ENCODE measurements at places on chromosomes 11 and 22.

GRCh38 chr11:122068141-122068540 lies 47.9 kb downstream of the BLID start:
- DNase-seq: no peak

DNA sequence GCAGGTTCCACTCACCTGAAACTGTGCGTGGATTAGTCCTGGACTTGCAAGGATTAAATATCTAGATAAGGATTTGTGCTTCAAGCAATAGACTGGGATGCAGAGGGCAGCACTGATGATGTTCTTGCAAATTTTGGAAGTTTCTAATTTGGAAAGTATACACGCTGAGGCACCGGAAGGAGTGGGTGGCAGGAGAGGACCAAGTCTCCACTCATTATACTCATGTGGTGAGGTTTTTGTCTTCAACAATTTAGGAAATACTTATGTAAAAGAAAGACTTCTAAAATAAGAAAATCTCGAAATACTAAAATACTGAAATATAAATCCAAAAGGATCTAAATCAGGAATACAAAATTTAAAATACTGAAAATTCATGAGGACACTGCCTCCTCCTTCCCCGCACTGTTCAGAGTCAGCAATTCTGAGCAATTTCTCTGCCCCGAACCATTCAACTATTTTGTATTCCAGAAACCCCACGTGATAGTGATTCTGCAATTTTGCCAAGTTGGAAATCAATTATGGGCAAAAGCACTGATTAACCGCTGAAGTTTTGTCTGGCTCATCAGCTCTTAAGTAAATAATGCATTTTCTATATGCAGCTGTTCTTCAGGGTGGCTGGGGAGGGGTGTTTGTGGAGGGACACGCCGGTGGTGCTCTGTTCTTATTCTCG lies 47.0 kb upstream of the CLMP start:
- no peak for DNase-seq

DNA sequence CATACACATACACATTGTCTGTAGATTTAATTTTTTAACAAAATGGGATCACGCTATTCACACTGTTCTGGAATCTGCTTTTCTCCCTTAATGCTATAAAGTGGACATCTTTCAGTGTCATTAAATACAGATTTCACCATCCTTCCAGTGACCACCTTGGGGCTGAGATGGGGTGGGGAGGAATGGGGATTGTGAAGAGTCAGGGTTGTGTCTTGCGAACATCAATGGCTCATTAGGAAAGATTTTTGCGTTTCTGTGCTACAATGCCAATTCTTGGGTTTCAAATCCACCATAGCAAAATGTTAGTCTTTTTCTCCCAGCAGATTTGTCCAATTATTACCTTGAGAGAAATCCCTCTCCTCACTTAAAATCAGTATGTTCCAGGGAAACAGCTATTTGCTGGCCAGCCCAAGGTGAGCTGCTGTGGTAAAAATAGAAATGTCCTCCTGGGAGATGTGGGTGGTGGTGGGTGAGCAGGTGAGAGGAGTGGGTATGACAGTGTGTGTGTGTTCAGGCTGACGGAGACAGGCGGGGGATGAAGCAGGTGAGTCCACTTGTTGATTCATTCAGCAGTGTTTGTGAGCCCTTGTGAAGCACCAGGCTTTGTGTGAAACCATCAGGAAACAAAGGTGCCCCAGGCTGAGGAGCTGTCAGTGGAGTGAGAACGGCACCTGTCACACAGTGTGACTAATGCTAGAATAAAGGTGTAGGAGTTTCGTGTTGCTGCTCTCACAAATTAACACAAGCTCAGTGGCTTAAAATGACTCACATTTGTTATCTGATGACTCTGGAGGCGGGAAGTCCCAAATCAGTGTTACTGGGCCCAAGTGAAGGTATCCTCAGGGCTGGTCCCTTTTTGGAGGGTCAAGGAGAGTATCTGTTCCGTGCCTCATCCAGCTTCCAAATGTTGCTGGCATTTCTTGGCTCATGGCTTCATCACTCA lies 1.7 kb upstream of the CBX6 start:
- DNase-seq: no peak

GRCh38 chr11:90805172-90805571 lies 582.3 kb upstream of the CHORDC1 start:
- no peak for DNase-seq

GRCh38 chr11:33885338-33886005 lies 6.4 kb downstream of the LMO2 start:
- no peak for DNase-seq

- no peak for DNase-seq
These were observed 238.0 kb upstream of the DDI1 start for GRCh38 chr11:103798446-103798845.

- no peak for DNase-seq
These were observed 1492.1 kb downstream of the BRD1 start for GRCh38 chr22:48335442-48336139.

DNA sequence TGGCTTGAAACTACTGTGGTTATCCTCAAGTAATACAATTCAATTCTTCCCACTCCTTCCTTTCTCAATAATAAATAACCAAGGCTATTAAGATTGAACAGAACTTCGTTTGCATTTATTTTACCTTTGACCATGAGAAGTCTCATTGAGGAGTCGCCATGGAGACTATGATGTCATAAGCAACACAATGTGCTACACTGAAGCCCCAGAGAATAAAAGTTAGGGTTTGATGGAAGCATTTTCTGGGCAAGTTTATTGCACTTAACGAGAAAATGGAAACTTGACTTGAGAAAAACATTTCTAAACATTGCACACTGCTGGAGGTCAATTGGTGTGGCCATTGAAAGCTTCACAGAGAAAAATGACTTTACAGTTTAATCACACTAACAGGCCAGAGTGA lies 121.5 kb downstream of the FAM76B start:
- no peak for DNase-seq

DNA sequence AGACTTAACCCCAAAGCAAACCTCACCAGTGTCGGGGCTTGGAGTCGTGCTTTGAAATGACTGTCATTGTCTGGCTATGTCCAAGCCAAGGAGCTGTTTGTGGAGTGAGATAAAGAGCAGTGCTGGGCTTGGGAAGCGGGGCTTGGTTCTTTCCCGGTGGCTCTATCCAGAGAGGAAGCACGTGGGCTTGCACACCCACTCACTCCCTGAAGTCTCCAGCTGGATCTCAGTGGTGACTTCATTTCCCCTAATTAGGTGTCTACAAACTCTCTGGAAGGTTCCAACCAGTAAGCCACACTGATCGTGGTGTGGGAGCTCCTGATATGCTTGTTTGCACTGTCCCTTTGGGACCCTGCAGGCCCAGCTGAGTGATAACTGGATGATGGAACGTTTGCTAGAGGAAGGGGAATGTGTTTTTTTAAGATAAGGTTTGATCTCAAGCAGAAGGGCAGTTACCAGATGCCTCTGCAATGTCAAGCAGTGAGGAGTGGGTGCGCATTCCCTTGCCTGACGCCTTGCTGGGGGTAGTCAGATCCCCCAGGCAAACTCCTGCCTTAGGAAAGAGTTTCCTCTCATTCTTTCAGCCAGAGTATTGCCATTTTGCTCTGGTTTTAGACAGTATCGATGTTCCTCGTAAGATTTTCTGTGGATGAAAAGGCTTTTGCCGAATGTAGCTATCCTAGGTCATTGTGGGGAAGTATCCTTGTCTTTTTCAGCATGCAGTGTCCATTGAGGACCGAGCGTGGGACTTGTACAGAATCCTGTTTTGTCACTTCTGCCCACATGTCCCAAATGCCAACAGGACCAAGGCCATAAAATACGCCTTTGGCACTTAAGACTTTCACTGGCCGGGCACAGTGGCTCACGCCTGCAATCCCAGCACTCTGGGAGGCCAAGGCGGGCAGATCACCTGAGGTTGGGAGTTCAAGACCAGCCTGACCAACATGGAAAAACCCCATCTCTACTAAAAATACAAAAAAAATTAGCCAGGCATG lies 90.9 kb downstream of the MICAL2 start:
- no peak for DNase-seq

GRCh38 chr11:29159552-29160465 lies 857.0 kb downstream of the KCNA4 start:
- peak; percentile 1 for DNase-seq

DNA sequence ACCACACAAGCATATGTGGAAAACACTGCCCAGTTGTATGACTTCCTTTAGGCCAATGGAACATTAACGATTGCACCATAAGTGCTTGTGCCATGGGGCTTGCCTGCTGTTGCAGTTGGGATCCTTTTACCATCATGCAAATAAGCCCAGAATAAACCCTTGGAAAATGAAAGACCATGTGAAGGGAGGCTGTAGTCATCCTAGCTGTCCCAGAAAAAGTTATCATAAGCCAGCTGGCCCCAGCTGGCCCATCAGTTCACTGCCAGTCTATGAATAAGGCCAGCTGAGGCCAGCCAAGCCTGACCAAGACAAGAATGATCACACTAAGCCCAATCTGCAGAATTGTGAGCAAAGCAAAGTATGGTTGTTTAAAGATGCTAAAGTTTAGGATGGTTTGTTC lies 253.9 kb upstream of the ARHGAP20 start:
- no peak for DNase-seq

GRCh38 chr22:44371741-44372525 lies 59.2 kb upstream of the SHISAL1 start:
- DNase-seq: no peak

Data from GM19239 (cell line).